Vagina (tissue), 2 donors: ENCODE measurements at places on chromosomes 12 and 14.

GRCh38 chr12:68962877-68963855 lies 30.2 kb upstream of the CPM start:
- no peak for DNase-seq

- no peak for DNase-seq
Measured at GRCh38 chr12:8912914-8913313, 1.4 kb upstream of the PHC1 start.

DNA sequence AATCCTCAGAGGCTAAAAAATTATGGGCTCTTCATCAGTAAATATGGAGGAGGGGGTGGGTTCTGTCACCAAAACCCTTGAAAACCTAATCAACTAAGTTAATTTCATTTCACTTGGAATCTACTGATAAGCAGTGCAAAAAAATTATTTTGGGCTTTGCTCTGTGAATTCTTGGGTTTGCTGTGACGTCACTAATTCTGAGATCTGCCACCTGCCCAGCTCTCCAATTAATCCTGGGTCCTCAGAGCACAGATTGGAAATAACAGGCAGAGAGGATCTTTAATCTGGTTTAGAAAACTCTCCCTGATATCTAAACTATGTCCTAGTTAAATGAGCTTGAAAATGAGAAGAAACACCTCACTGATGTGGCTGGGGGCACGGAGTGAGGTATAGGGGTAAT lies 903.2 kb downstream of the AACS start:
- DNase-seq, result no peak

DNA sequence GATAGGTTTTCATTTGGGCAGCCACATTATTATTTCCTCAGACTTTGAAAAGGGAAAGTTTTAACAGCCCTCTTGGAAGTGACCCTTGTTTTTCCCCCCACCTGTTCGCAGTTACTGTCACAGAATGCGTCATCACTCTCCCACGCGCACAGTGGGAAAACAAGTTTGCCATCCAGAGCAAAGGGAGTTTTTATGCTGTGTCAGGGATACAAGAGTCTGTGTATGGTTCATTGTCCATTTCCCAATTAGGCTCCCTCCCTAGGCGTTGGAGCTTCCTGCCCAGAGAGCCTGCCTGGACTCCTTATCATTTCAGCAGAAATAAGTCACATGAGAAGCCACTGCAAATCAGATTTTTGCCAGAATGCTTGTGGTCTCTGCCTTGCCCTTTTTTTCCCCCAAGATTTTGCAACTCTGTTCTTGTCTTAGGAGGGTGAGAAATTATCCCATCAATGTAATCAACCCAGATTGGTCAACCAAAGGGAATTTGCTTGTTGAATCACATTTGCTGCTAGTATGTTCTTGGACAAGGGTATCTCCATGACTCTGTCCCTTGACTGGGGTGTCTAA lies 104.1 kb downstream of the IGF1 start:
- no peak for DNase-seq

- DNase-seq, result no peak
Measured at GRCh38 chr14:50342221-50343078, 30.3 kb downstream of the DMAC2L start.

DNA sequence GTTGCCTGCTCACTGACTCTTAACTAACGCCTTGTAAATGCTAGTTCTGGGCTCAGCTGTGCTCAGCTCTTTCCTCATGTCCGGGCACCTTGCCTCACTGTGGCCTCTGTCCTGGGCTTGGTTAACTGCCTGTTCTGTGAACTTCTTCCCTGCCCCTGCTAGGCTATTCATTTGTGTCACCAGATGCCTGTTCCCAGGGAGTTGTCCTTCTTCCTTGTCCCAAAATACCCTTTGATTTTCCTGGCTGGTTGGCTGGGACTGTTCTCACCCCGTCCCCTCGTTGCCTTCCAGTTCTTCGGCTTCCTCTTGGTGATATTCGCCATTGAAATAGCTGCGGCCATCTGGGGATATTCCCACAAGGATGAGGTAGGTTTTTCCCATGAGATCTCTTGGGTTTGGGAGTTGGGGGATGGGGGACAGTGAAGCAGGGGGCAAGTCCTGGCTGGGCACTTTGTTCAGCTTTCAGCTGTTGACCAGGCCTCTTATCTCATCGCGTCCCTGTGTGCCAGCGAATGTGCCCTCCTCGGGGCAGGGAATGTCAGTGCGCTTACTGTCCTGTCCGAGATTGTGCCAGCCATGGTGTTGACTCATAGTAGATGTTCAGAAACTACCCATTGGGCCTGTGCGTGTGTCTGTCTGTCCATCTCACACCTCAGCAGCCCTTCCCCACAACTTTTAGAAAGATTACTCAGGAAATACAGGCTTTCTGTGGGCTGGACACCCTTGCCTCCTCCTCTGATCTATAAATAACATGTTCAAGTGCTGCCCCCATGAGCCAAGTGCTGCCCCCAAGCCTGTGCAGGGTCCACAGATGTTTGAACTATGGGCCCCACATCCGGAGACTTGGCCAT lies 33.1 kb downstream of the CD9 start:
- DNase-seq, result no peak
